ENCODE measurements at places on chromosomes 3 and 15. TPM values are rescaled to one million over a fixed set of nuclear protein-coding genes. Genes with fewer than 3 reads are reported as not detected.

GRCh38 chr3:25480811-25481210 is 52.7 kb downstream of the RARB start:
- no peak overlapping the region for H3K27ac ChIP-seq
- H3K4me3 ChIP-seq, result no peak overlapping the region
- peaks cover 18% of the 10 kb centered on the region for H3K4me1 ChIP-seq
- H3K36me3 ChIP-seq, result no peaks in the 10 kb centered on the region
- no peaks in the 10 kb centered on the region for H3K27me3 ChIP-seq

DNA sequence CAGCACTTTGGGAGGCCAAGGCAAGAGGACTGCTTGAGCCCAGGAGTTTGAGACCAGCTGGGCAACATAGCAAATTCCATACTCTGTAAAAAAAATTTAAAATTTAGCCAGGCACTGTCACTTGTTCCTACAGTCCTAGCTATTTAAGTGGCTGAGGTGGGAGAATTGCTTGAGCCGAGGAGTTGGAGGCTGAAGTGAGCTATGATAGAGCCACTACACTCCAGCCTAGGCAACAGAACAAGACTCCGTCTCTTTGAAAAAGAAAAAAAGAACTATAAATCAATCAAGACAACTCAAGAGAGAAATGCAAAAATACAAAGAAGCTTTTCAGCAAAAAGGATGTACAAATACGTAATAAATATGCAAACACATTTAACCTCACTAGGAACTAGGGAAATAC is 78.8 kb downstream of the TJP1 start:
- peaks cover 6% of the 10 kb centered on the region for H3K36me3 ChIP-seq
- H3K27me3 ChIP-seq, result no peaks in the 10 kb centered on the region
- no peak for DNase-seq
- H3K27ac ChIP-seq, result no peak overlapping the region
- H3K4me3 ChIP-seq, result no peak overlapping the region

DNA sequence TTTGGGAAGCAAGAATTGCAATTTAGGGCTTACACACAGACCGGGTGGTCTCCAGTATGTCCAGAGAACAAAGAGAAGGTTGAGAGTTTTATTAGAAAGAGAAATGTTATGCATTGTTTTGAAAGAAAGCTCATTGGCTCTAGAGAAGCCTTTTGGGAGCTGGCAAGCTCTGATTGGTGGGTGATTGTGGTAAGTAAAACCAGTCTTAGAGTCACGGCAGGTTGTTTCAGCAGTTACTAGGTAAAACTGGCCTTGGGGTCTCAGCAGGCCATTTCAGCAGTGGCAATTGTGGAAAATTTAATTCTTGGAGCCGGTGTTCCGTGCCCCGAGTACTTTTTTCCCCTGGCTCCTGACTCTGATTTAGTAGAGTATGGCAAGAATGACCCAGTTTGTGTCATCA is 78.1 kb downstream of the MRPL46 start:
- H3K36me3 ChIP-seq, result no peaks in the 10 kb centered on the region
- DNase-seq, result no peak
- H3K27ac ChIP-seq, result no peak overlapping the region
- no peaks in the 10 kb centered on the region for H3K4me1 ChIP-seq

- no peak for DNase-seq
- H3K36me3 ChIP-seq, result no peaks in the 10 kb centered on the region
- no peak overlapping the region for H3K27ac ChIP-seq
- no peak overlapping the region for H3K4me3 ChIP-seq
Observed at GRCh38 chr15:95148183-95148582, 916.8 kb downstream of the MCTP2 start.

- no peaks in the 10 kb centered on the region for H3K36me3 ChIP-seq
- H3K27ac ChIP-seq, result no peak overlapping the region
- H3K27me3 ChIP-seq, result no peaks in the 10 kb centered on the region
- DNase-seq, result no peak
Observed at GRCh38 chr3:128500556-128500955, 7.6 kb upstream of the GATA2 start.

The CCDC191 gene
- 12.3 TPM for total RNA-seq

The CCR3 gene
- not detected for total RNA-seq
